ENCODE measurements at places on chromosomes 12 and 14.

GRCh38 chr14:84036840-84037239, 1493.1 kb upstream of the FLRT2 start:
- no peak for DNase-seq

GRCh38 chr14:102487204-102487577, 22.4 kb downstream of the ANKRD9 start:
- DNase-seq, result no peak

DNA sequence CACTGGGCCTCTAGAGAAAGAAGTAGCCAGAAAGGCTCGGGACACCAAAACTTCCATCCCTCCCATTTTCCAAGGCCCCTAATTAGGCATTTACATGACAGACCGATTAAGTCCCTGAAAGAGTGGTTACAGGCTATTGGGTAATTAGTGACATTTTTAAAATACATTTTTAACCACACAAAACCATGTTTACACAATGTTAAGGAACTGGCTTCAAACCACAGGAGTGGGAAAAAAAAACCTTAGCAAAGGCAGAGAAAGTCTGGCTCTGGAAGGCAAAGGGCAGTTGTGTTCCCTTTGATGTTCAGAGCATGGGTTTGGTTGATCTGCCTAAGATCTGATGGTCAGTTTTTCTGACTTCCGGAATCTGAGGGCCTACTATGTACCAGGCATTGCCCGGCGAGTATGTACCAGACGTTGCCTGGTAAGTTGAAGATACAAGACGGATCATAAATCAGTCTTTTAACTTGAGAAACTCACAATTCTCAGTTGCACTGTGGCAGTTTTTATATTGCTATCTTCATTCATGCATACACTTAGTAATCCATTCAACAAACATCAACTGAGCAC, 576.5 kb downstream of the MED13L start:
- no peak for DNase-seq

DNA sequence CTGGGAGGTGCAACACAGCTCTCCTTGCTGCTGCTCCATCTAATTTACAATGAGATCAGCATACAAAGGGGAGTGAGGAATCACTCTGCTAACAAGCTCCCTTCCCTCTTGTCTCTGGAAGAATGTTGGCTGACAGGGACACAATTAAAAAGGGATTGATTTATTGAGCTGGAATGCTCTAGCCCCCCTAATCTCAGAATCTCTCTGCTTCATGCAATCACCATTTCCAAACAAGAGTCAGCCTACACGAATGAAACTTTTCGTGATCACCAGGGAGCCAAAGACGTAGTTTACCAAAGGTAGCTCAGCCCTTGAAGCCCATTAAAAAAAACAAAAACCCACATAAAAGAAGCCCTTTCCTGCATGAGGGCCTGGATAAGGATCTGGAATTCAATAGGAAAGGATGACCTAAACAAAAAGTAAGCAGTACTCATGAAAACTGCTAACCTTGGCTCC, 223.8 kb downstream of the C12orf75 start:
- no peak for DNase-seq

- no peak for DNase-seq
Measured at GRCh38 chr14:101695659-101696058, 65.8 kb upstream of the PPP2R5C start.

DNA sequence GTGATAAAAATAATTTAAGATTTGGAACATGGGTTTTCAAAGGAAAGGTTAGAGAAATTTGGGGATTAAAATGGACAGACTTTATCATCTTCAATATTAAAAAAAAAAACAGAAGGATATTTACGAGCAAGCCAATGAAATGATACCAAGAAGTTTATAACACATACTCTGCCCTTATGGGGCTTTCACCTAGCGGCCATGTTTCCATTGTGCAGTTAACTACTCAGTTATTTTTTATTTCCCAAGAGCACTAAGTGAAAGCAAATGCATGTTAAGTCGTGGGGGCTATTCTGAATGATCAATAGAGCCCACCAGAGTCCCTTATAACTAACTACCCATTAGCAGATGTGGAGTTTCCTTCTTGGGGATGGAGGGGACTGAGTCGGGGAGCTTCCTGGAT, 53.9 kb downstream of the ETV6 start:
- no peak for DNase-seq

DNA sequence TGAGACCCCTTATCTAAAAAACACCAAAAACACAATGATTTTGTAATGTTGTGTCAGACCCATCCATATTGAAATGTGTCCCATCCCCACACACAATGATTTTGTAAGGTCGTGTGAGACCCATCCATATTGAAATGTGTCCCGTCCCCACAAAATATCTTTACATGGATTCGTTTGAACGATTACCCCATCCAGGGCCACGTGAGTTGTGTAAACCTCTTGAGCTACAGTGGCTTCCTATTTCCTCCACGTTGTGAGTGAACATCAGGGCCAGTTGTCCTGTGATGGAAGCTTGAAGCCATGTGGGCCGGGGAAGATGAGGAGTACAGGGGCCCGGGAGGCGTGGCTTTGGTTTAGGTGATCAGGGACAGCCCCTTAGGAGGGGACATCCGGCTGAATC, 27.0 kb upstream of the ULK1 start:
- DNase-seq, result no peak

DNA sequence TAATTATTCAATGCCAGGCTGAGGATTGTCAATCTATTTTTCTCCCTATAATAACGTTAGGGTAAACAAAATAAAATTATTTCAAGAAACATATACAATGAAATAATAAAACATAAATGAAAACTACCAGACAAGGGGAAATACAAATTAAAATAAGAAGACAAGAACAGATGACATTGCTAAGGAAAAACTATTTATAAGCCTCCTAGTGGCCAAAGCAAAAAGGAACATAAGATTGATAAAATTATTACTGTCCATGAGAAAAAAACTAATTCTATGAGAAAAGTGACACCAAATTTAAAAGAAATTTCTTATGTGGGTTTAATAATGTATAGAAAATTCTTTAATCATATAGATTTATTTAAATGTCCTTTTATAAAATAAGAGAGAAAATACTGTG, 294.7 kb downstream of the TTC6 start:
- DNase-seq, result no peak

DNA sequence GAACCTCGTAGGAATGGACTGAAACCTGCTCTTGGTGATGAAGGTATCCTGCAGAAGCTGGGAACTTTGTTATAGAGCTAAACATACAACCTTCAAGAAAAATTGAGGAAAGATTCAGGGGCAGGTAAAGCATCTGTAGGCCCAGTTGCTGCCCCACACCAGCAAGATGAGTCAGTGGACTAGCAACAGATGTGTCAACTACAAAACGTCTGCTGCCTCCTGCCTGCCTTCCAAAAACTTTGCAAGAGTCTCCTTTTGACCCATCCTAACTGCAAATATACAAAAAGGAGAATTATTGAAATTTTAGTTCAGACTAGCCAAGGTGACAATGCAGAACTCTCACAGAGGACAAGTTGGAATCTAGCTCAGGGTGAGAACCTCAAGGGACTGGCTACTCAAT, 60.9 kb upstream of the TMTC1 start:
- DNase-seq, result no peak

DNA sequence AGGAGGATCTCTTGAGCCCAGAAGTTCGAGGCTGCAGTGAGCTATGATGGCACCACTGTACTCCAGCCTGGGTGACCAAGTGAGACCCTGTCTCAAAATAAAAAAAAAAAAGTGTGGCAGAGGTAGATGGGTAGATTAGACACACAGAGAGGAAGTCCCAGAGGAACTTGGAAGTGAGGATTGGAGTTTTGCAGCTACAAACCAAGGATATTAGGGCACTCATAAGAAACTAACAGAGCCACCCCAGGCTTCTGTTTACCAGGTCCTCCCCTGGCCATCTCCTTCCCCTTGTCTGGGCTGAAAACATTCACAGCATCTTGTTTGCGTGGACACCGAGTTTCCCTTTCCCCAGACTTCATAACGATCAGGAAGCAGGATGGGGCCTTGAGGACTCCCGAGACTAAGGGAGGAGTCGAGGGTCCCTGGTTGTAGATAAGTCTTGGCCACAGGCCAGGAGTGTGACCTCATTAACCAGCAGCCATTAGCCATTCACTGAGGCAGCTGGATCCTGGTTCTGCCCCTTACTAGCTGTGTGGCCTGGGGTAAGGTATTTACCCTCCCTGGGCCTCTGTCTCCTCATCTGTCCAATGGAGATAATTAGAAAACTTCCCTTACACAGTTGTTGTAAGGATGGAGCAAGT, 2.1 kb downstream of the MAP1LC3B2 start:
- no peak for DNase-seq

- DNase-seq, result no peak
Measured at GRCh38 chr14:54622192-54622958, 55.4 kb downstream of the SAMD4A start.

- peak; percentile 59 for DNase-seq
Measured at GRCh38 chr14:106436310-106436905, 910.0 kb downstream of the TMEM121 start.

DNA sequence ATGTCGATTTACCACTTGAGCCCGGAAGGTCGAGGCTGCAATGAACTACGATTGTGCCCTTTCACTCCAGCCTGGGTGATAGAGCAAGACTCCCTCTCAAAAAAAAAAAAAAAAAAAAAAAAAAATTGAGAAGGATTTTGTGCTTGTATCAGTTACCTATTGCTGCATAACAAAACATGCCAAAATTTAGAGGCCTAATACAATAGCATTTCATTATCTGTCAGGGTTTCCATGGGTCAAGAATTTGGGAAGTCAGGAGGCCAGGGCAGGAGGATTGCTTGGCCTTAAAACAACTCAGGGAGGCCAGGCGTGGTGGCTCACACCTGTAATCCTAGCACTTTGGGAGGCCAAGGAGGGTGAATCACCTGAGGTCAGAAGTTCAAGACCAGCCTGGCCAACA, 4.6 kb upstream of the SLC8B1 start:
- no peak for DNase-seq

- DNase-seq, result no peak
Measured at GRCh38 chr12:123840765-123841425, 78.8 kb downstream of the DNAH10 start.

GRCh38 chr14:72523424-72524294, 370.2 kb downstream of the DPF3 start:
- DNase-seq, result no peak

DNA sequence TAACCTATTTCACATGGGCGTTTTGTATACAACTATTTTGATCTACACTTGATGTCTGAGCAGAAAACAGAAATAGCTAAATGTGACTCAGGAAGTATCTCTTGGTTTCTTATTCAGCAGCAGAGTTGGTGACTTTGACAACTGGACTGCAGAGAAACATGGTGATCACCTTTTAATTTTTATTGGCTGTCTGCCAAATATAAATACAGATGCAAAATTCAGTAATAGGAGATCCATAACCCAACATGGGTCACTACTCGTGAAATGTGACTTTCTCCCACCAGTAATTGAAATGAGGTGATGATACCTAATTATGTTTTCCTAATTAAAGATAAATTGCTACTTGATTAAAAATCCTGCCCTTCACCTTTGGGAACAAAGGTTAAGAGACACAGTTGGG, 487.1 kb downstream of the NELL2 start:
- no peak for DNase-seq

DNA sequence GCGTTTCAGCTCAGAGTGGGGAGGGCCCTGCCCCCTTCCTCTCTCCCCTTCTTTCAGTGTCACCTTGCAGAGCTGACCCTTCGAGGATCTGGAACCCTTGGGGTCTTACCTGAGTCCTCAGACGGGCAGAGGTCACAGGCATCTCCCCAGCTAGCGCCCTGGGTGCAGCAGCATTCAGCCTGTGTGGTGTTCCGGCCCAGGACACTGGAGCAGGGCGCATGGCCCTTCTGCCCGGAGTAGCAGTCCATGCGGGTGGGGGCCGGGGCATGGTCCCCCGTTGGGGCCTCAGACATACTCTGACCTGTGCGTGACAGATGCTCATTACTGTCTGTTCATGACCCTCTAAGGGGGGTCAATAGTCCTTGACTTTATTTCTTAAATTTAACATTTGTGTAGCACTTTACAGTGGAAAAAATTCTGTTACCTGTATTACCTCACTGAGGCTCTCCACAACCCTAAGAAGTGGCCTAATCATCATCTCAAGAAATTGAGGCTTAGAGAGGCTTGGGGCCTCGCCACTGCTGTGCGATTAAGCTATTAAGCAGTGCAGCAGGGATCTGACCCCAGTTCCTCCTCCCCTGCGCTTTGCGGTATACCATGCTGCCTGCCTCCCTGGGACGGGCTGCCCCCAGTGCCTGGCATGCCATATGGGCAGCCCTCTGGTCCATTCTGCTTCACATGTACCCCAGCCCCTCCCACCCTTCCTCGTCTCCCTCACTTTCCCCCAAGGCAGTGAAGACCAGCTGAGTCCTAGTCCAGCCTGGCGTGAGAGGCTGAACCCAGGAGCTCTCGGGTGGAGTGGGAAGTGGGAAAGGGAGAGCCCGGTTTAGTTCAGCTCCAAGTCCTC, 11.5 kb downstream of the ISCA2 start:
- DNase-seq, result no peak

- no peak for DNase-seq
Measured at GRCh38 chr14:78975734-78976133, 805.6 kb downstream of the NRXN3 start.

GRCh38 chr12:49086116-49086515, 8.5 kb downstream of the DHH start:
- DNase-seq, result no peak

DNA sequence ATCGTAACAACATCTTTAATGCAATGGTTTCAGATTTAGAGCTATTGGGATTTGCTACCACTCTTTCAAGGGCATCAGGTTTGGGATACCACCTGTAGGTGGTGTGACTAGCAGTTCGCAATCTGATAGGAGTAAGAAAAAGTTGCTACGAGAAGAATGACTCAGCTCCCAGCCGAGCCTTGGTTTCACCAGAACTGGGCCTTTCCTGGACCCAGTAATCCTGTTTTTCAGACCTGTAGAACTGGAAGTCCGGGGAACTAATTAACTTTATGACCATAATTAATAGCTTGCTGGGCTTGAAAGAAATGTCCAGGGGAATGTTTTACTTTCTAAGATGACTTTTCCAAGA, 770 bp downstream of the ABHD4 start:
- DNase-seq, result no peak

DNA sequence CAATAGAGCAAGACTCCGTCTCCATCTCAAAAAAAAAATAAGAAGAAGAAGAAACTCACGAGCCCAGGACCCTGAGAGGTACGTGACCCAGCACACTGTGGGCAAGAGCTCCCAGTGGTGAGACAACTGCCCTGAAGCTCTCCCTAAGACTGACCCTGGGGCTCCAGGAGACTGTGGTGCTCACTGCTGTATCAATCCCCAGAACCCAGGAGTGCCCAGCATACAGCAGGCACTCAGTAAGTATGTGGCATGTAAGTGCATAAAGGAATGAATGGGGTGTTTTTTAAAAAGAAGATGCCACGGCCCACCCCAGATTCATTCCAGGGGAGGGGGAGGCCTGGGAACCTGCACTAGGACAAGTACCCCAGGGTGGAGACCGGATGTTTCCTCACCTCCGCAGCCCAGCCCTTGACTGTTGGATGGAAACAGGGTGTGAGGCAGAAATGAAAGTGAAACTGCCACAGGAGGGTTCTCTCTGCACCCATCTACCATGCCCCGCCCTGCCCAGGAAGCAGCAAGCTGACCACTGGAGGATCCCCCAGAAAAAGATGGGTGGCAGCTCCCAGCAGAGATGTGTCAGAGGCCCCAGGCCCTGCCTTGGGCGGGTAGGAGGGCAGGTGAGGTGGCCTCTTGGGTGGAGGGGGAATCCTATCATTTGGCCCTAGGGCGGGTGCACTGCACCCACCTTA, 12.2 kb downstream of the ITPK1 start:
- peak; percentile 81 for DNase-seq

Measured in lower lobe of right lung (tissue), 2 donors.